Stimulated activated CD8-positive, alpha-beta memory T cell treated with anti-CD3 and anti-CD28 coated beads, Interleukin-2, amount 100 ng/mL, for 48 hours (primary cell): ENCODE measurements at places on chromosomes 6 and 20.
A peak's percentile ranks its signal among the peaks of the same experiment; 100 is the strongest.

- DNase-seq = no peak
Observed at GRCh38 chr6:33406126-33406525, 4.7 kb upstream of the PHF1 start.

- DNase-seq = no peak
Observed at GRCh38 chr6:92473056-92473455, 946.3 kb downstream of the EPHA7 start.

GRCh38 chr6:112163295-112164257 is 76.2 kb downstream of the FAM229B start:
- peak; percentile 75 for DNase-seq

DNA sequence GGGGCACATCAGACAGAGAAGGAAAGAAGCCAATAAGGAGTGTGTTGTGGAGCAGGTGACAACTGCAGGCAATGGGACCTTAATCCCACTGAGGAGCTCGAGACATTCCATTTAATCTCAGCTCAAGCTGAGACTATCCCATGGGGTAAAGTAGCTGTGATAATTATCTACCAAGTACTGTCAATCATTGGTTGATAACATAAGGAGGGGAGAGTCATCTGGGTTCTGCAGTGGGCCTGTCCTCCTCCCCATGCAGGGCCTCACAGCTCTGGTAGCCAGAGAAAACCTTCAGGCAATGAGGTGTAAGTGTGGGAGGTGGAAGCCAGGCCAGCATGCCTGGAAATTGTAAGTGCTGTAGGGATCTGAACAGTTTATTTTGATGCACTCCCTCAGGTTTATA is 375.0 kb upstream of the ARID1B start:
- no peak for DNase-seq

DNA sequence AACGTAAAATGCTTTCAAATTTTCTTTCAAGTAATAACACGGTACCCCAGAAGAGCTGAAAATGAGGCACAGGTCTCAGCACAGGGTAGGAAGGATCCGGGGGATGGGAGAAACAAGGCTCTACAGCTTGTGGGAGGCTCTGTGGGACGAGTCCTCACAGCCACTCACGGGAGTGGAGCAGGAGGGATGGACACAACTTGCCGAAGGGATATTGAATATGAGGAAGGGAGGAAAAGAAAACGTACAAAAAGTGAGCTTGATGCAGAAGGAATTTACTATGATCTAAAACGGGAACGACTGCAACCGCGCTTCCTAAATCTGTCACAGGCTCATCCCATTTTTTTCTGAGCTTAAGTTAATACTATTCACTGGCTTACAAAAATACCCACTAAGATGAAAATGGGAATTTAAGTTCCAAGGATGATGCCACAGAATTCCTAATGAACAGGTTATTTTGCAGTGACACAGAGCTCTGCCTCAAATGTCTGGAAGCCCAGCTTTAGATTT is 72.9 kb downstream of the FYN start:
- DNase-seq = no peak

DNA sequence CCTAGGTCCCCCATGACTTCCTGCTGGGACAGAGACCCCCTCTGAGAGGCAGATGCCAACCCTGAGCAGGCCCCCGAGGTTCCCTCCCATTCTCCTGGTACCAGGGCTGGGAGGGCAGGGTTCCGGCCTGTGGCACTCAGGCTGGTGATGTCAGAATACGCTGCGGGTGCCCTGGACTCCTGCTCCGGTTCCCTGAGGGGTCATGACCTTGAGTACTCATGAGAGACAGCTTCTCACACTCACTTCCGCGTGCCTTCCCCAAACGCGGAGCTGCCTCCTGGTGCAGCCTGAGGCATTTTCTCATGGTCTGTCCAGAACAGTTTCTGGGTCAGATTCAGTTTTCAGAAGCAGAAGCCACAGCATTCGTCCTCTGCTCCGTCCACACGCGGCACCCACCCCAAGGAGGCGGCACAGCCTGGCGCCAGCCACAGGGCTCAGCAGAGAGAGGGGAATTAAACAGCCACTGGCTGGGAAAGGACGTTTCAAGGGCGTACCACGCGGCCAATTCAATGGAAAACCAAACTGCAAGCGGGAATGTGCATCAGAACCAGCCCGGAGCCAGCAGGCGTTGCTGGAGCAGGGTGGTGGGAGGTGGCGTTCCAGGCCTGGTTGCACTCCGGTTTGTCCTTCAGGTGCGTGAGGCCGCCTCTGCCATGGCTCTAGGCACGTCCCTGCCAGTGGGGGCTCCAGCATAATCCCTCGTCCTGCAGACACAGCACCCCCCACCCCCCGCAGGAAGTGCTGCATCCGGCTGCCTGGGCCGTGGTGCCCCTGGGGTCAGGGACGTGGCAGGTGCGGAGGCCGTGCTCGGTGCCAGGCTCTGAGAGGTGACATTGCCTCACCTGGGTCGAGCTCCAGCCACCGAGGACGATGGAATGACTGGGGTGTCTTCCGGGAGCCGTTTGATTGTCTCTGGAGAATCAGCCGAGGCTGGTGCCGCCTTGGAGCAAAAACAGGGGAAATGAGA is 58.3 kb upstream of the BHLHE23 start:
- no peak for DNase-seq

DNA sequence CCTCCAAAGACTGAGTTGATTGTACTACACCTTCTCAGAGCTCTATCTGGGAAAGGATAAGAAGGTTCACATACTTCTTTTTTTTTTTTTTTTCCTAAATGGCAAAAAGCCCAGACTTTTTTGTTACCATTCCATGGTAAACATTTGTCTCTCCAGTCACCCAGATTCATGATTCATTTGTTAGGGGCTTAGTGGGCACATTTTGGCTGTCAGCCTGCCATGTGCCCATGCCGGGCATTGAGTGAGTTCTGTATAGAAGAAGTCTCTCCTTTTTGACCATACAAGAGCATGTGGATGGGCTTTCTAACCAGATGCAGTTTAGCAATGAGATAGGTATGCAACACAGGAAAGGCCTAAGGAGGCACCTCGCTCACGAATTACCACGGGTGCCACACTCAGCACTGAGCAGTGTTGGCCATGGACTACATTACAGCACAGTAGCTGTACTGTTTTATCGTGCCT is 447.5 kb upstream of the HSF2 start:
- no peak for DNase-seq

- no peak for DNase-seq
Observed at GRCh38 chr6:16974387-16974673, 127.5 kb upstream of the STMND1 start.

GRCh38 chr20:44041001-44041400 is 126.3 kb downstream of the TOX2 start:
- DNase-seq = no peak

DNA sequence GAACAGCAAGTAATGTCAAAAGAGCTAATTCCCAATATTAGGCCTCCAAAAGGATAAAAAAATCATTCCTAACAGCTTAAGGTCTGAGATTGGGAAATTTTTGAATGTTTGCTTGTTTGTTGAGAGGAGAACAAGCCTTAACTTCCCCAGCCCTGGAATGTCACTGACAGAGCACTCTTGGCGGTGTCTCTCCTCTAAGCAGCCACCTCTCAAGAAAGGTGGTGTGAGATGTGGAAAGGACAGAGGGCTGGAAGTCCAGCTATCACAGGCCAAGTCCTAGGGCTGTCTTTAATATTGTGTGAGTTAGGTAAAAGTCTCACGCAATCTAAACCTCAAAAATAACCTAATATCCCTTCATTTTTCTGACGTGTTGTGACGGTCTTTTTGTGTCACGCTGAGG is 101.6 kb downstream of the MTFR2 start:
- no peak for DNase-seq

DNA sequence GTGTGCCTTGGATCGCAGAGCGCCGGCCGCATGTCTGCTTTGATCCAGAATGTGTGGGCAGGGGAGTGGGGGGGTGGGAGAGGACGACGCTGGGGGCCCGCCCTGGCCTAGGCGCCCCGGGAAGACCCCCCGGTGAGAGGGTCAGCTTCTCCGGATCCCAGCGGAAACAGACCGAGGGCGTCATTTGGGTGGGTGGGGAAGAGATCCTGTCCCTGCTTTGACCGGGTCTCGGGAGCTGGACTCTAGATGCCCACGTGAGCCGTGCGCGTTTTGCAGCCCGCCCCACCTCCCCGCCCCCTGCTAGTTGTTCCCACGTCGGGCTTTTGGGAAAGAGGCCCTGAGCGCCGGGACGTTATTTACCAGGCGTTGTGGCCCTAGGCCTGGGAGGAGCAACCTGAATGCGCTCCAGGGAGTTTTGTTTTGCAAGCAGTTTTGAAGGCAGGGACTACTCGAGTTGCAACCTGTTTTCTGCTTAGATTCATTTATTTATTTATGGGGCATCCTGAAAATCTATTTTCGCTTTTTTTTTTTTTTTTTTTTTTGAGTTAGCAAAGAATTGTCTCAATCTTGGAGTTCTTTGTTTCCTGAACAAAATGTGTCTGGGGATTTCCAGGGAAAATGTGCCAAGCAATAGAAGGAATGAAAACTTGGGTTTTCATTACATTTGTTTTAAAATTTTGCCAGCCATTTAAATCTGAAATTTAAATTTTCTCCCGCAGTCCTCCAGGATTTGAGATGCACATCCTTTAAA is 1.6 kb downstream of the DSP start:
- no peak for DNase-seq
